ENCODE measurements at places on chromosomes 7 and 10.
A peak's percentile ranks its signal among the peaks of the same experiment; 100 is the strongest.

DNA sequence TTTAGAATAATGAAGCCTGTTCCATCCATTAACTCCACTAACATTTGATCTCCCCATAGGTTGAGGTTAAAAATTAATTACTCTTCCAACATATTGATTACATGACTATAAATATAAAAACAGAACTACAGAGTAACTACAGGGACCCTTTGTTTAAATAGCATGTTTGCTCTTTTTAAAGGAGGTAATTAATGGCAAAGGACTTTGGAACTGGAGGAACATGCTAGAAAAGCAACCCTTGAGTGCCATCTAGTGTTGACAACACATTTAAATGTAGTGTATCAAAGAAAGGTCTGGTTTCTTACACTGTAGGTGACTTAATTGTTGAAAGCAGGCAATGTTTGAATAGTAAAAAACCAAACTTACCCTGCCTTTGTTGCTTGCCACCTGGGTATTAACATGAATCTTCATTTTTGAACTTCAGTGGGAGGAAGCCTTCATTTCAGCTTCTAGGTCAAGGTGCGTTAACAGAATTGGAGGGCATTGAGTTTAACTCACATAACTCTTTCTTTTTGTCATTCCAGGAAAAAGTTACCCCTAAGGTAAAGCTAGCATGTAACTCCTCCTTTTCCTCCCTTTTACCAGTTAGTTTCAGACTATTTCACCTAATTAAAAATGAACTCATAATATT, 52.6 kb upstream of the CAPZA2 start:
- no peak for DNase-seq

- DNase-seq, result no peak
Observed at GRCh38 chr10:9331583-9332008, 1277.1 kb downstream of the GATA3 start.

GRCh38 chr10:34544400-34544799, 270.7 kb downstream of the PARD3 start:
- DNase-seq, result no peak

DNA sequence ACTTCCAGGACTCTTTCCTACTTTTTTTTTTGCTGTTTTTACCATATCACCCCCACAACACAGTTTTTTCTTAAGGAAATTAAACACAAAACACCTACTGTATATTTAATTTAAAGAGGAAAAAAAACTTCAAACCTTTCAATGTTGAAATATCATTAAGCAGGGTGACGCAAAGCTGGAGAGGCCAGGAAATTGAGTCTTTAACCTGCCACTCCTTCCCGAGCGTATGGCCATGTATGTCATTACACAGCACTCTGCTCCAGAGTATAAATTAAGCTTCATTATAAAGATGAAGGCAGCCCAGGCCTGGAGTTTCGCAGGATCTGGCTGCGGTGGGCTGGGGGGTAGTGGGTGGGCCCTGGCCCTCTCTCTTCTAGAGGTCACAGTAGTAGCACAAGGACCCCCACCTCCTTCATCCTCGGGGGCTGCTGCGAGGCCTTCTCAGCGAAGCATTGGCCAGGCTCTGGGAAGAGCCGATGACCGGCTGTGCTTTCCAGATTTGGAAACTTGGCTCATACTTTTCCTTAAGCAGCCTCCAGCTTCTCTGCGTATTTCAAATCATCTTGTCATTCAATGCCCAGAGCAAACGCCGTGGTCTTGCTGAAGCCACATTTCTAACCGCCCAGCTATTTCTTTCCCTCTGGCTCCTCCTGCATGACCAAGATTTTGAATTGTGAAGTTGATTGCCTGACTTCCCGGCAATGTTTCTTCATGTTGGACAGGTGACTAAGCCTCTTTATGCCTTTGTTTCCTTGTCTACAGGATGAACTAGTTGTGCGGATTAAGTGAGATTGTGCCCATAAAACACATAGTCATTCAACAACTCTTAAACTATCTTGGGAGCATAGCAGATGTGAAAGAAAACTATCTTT, 765.1 kb downstream of the SUGCT start:
- DNase-seq, result no peak

DNA sequence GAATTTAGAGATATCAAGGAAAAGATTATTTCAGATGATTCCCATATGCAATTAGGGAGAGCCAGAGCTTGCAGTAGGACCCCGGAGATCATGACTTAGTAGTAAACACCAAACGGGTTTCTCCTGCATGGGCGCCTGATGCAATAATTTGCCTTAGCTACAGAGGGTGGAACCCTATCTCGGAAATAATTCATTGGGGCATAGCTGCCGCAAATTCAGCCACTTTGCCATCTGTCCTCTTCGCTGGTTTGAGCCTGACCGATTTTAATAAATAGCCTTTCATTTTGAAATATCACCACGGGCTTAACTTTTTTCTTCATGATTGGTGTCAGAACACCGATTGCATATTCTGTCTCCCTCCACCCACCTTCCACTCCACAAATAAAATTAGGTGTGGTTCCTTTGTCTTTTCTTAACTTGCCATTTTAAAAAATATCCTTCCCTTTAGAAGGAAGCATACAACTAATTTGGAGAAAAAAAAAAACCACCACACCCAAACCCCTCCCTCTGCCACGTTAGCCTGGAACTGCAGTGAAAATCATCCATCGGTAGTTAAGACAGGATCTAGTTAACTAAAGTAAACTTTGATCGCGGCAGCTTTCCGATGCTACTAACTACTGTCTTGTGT, 1.4 kb downstream of the GARS1 start:
- DNase-seq, result peak; percentile 19

- no peak for DNase-seq
Observed at GRCh38 chr10:76285012-76285411, 853.6 kb downstream of the LRMDA start.

DNA sequence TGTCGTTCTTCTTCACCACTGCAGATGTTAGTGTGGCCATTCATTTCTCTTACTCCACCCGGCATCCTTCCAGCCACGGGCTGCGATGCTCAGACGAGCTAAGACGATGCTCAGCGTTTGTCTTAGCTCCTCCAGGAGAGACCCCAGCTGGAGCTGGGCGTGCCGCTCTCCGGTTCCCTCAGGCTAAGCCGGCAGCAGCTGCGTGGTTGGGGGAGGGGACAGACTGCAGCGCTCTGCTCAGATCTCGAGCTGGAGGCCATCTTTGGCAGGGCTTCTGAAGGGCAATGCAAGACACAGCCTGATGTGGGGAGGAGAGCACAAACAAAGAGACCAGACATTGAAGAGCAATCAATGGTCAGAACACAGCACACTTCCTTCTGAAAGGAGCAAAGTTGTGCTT, 4.8 kb downstream of the INA start:
- DNase-seq, result peak; percentile 97

DNA sequence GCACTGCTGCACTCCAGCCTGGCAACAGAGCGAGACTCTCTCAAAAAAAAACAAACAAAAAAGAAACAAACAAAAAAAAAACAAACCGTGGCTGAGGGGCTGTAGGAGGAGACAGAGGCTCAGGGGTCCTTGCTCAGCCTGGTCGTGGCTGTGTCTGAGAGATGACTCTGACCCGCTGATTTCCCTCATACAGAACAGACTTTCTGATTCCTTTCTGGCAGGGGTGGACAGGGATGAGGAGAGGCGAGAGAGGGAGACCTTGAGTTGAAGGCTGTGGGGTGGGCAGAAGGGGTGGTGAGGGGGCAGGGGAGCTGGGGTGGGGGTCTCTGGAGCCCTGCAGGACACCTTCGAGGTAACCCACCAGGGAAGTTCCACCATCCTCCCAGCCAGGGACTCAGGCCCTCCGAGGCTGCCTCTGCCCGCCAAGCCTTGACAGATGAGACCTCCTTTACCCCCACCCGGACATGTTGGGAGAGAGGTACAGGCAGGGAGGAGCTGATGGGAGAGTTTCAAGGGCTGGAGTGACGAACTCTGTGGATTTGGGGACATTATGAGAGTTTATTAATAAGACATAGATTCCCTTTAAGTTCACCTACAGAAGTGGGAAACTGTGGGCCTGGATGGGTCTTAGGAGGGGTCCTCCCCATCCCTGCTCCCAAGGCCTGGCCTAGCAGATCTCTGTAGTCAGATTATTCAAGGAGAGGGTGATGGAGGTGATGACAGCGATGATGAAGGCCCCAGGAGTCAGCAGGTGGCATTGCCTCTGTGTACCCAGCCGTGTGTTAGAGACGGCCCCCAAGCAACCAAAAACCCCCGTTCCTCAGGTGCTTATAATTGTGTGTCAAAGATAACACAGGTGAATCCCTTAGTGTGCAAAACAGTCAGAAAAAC, 2.0 kb downstream of the MUC12 start:
- no peak for DNase-seq

- DNase-seq, result no peak
Observed at GRCh38 chr7:38481401-38481800, 149.8 kb downstream of the AMPH start.

DNA sequence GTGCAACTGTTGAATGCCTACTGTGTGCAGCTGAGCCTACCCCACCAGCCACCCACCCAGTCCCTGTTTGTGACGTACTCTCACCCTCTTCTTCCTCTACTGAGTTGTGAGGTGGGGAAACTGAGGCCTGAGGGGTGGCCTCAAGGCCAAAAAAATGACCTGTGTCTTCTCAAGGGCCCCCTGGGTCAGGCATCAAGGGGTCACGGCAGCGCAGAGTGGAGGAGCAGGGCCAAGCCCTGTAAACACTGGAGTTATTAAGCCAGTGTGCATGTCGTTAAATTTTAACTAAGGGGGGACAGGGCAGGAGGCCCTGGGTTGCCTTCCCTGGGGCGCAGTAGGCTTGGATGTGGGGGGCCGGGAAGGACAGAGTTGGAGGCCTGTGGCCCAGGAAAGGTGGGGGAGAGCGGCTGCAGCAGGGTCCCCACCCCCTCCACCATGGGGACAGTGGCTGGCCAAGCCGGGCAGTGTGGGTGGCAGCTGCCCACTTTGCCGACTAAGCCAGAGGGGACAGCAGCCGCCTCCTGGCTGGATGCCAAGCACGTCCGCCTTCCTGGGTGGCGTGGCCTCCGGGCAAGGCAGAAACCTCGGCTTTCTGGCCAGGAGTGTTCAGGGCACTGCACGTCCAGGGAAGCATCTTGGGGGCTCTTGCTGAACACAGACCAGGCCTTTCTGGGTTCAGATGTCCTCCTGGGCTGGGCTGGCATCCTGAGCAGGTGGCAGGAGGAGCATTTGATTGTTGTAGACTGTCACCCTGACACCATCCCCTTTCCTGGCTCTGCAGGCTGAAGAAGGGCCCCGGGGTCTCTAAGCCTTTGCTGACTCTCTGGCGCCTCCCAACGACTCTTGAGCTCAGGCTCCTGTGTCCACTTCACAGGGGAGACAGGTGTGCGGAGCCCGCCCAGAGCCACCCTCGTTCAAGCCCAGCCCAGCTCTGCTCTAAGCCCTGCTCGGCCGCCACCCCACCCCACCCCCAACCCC, 1.9 kb downstream of the SLC29A4 start:
- DNase-seq, result peak; percentile 74

GRCh38 chr7:95905167-95905566, 132.8 kb downstream of the DYNC1I1 start:
- DNase-seq, result no peak

DNA sequence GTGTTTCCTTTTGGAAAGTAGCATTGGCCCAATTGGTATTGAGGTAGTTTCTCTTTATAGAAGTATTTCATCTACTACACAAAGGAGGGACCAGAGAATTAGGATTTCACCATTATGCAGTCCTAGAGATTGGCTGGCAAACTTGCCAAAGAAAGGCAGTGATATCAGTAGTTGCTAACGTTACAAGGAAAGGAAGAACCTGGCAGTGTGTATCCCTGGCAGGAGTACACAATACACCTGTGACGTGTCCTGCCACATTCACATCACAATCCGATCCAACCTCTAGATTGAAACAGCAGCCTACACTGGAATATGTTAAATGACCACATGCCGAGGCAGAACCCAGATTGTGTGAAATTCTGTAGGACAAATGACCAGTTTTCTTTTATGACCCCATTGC, 81.7 kb downstream of the CACNB2 start:
- no peak for DNase-seq

DNA sequence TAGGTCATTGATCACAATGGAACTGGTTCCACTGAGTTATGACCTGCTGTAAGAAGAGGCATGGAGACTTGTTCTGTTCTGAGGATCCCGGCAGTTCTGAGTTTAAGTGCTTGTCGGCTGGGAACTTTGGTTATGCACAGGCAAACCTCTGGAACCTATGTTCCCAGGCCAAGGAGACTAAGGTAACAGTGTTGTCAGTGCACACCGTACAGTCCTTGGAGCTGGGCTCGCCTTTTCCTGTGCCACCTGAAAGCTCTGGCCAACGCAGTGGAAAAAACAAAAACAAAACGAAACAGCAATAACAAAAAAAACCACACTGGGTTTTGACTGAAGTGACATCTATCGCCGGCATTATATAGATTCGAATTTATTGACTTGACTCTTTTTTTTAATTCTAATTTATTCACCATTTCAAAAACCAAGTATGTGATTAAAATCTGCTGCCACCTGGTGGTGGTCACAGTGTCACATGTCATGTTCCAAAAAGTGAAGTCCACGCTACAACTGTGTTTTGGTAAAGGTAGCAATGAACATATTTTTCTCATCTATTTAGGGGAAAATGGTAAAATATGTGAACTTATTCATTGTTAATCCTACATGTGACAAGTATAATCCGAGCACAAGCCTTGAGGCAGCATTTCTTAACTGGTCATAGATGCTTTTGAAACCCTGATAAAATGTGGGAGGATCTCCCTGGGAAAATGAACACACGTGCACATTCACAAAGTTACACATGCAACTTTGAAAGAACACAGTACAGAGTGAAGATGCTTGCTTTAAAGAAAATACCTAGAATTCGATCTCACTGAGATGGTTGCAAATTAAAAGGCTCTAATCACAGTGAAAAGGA, 113.8 kb upstream of the PPP2R2D start:
- no peak for DNase-seq

- no peak for DNase-seq
Observed at GRCh38 chr7:102897211-102897631, 15.6 kb upstream of the LRRC17 start.

GRCh38 chr7:111789870-111790269, 227.6 kb upstream of the IMMP2L start:
- DNase-seq, result no peak

GRCh38 chr10:90204956-90205314, 503.5 kb downstream of the KIF20B start:
- DNase-seq, result no peak

- DNase-seq, result no peak
Observed at GRCh38 chr7:117219485-117219884, 103.4 kb downstream of the WNT2 start.

- DNase-seq, result no peak
Observed at GRCh38 chr10:66627156-66627555, 298.7 kb upstream of the LRRTM3 start.

- no peak for DNase-seq
Observed at GRCh38 chr7:114279901-114280300, 134.7 kb upstream of the FOXP2 start.

- DNase-seq, result no peak
Observed at GRCh38 chr7:42024537-42024936, 212.5 kb downstream of the GLI3 start.

All from glutamatergic neuron (in vitro differentiated cells).